Muscle of back (tissue), 13 donors: ENCODE measurements at places on chromosomes 11 and 22.

DNA sequence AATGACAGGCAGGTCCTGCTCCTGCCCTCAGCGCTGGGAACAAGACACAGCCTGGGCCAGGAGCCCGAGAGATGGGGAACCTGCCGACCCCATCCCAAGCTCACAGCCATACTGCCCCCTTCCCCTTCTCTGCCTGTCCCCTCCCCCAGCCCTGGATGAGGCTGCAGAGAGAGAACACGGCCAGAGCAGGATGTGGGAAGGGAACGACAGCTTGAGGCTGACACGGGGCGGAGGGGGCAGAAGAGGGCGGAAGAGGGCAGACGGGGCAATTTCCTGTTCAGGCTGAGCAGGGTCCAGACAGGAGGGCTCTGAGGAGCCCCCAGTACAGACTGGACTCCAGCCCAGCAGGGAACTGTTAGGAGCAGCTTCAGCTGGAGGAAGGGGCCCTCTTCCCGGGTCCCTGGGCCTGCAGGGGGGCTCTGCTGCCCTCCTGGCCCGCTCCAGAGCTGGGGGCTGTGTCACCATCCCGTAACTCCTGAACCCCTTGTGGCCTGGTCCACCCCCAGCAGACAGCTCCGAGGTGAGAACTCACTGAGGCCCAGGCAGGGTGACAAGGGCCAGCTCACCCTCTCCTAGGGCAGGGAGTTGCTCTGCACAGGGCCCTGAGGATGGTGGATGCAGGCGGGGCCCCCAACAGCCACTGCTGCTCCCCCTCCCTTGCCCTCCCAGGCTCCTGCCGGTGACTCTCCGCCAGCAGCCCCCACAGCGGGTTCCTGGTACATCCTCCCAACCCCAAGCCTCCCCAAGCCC, 5.7 kb downstream of the CTSD start:
- no peak for DNase-seq

- peak; percentile 16 for DNase-seq
Observed at GRCh38 chr22:38469306-38469781, 1.4 kb downstream of the KDELR3 start.

GRCh38 chr11:77512092-77512491, 38.2 kb upstream of the PAK1 start:
- no peak for DNase-seq

DNA sequence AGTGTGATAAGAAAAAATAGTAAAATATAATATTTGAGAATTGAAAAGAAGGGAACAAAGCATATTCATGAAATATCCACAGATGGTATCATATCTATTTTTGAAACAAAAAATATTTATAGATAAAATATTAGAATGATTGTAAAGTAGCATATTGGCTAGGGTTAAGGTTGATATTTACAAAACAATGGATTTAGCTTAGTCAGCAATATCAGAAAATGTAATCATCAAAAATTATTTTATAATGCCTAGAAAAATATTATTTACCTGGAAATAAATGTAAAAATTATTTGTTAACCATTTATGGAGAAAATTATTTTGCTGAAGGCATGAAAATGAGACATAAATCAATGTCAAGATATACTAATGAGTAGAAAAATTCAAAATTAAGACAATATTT, 12.8 kb downstream of the FAM111B start:
- DNase-seq = no peak

DNA sequence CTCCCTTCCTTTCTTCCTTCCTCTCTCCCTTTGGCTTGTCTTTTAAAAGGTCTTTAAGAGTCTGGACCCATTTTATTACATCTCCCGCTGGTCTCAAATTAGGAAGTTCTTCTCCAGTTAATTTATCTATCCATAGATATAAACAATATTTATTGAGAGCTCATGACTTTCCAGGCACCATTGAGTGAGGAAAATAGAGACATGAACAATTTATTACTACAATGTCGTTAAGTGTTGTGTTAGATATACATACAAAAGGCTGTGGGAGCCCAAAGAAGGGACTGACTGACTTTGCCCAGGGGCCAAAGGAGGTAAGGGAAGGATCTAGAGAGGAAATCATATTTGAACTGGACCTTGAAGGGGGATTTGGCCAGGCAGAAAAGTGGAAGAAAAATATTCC, 51.6 kb upstream of the DEUP1 start:
- no peak for DNase-seq

DNA sequence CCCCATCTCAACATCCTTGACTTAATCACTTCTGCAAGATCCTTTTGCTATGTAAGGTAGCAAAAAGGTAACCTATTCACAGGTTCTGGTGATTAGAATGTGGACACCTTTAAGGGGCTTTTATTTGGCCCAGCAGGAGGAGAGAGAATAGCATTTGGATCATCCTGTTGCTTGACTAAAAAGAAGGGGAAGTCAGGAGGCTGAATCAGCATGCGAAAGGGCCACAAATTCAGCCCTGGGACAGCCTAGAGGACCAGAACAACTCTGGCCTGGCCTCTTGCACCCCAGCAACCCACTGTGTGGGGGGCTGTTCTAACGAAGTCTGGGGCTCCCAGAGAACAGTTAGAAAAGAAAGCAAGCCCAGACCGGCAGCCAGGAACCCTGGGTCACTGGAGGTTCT, 3.2 kb upstream of the HMOX1 start:
- no peak for DNase-seq

- no peak for DNase-seq
Observed at GRCh38 chr11:87299041-87299481, 261.3 kb downstream of the TMEM135 start.

GRCh38 chr22:24599514-24599913, 3.5 kb upstream of the GGT1 start:
- no peak for DNase-seq

- DNase-seq = no peak
Observed at GRCh38 chr22:50674606-50675552, 2.3 kb downstream of the SHANK3 start.

- peak; percentile 82 for DNase-seq
Observed at GRCh38 chr22:20013382-20013871, 3.2 kb downstream of the ARVCF start.

DNA sequence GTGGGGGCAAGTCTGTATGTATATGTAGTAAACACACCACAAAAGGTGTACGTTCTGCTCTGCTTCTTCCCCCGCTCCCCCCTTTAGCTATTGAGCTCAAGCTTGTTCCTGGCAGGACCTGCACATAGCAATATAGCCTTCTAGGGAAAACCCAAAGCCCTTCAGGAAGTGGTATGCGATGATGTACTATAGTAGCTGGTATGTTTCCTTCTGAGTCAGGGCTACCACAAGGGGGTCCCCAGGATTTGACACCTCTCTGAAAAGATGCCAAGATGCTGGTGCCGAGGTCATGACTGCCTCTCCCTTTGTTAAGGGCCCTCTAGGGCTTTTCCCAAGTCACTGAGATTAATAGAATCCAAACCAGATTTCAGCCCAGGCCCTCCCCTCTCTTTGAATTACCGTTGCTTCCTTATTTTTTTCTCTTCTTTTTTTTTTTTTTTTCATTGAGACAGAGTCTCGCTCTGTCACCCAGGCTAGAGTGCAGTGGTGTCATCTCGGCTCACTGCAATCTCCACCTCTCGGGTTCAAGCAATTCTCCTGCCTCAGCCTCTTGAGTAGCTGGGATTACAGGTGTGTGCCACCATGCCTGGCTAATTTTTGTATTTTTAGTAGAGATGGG, 268.4 kb downstream of the ETS1 start:
- DNase-seq = no peak

DNA sequence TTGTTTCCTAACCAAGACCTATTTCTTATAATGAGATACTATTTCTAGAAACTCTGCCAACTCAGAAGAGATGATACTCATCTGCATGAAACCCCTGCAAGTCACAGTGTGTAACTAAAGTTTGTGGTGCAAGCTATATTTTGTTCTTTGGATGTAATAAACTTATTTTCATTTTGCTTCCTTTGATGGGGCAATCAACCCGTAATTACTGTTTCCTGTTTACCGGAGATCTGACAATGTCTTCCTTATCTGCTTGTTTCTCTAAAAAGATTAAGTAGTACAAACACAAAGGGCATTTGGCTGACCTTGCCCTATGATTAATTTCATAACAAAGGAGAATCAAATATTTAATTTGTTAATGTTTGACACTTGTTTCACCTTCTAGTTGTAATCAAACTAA, 846.6 kb upstream of the ANO3 start:
- no peak for DNase-seq

- peak; percentile 25 for DNase-seq
Observed at GRCh38 chr11:118789501-118790356, 1.2 kb downstream of the DDX6 start.

GRCh38 chr11:28176351-28176750, 68.2 kb downstream of the METTL15 start:
- no peak for DNase-seq

GRCh38 chr11:60996381-60997138, 25.1 kb downstream of the CD6 start:
- DNase-seq = no peak

- DNase-seq = no peak
Observed at GRCh38 chr11:65499713-65500386, 1.0 kb downstream of the MALAT1 start.

GRCh38 chr22:37559901-37560607, at the start of gene CDC42EP1:
TSS of gene CDC42EP1 (plus strand) at chr22:37560480. CDS start at chr22:37566350, 5,870 bp downstream.
- DNase-seq = peak; percentile 68

DNA sequence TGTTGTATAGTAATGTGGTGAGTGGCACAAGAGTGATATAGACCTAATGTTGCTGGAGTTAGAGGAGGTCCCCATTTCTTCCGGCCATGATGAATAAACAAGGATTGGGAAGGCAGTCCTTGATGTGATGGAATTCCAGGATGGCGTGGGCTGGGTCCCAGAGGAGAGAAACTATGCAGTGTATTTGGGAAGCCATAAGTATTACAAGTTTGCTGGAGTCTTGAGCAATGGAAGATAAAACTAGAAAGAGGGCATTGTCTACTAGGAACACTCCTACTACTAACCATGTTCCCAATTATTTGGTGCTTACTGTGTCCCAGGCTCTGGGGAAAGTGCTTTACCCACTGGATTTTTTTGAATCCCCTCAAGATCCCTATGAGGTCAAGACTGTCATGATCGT, 20.0 kb downstream of the LDLRAD3 start:
- no peak for DNase-seq

- peak; percentile 41 for DNase-seq
Observed at GRCh38 chr11:78372114-78372768, 45.4 kb downstream of the GAB2 start.

GRCh38 chr11:14124886-14125285, 162.4 kb downstream of the SPON1 start:
- no peak for DNase-seq

DNA sequence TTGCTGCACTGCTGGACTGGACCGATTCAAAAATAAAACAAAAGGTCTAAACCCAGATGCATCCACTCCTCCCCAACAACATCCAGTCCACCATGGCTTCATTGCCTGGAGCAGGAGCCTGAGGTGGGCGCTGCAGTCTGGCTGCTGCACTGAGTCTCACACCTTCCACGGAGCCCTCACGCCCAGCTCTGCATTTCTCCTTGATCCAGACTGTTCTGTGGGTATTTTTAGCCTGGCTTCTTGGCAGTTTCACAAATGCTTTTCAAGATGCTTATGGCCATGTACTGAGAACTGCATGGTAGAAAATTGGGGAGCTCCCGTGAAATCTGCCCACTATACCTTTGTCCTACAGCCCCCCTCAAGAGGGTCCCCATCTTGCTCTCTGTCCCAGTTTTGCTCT, 53.3 kb upstream of the JAM3 start:
- DNase-seq = no peak

- DNase-seq = no peak
Observed at GRCh38 chr11:11876458-11876857, 34.7 kb downstream of the USP47 start.

- DNase-seq = peak; percentile 95
Observed at GRCh38 chr11:12043959-12044791, 35.7 kb upstream of the DKK3 start.

DNA sequence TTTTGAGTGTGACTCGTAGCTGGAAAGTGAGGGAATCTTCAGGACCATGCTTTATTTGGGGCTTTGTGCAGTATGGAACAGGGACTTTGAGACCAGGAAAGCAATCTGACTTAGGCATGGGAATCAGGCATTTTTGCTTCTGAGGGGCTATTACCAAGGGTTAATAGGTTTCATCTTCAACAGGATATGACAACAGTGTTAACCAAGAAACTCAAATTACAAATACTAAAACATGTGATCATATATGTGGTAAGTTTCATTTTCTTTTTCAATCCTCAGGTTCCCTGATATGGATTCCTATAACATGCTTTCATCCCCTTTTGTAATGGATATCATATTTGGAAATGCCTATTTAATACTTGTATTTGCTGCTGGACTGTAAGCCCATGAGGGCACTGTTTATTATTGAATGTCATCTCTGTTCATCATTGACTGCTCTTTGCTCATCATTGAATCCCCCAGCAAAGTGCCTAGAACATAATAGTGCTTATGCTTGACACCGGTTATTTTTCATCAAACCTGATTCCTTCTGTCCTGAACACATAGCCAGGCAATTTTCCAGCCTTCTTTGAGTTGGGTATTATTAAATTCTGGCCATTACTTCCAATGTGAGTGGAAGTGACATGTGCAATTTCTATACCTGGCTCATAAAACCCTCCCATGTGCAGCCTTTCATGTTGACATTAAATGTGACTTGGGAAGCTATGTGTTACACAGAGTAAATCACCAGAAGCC, 11.0 kb downstream of the OR51E1 start:
- no peak for DNase-seq

- DNase-seq = no peak
Observed at GRCh38 chr11:122028545-122028944, 87.5 kb downstream of the BLID start.
